IMR-90 (cell line): ENCODE measurements at places on chromosomes 11 and 22. TPM values are rescaled to one million over a fixed set of nuclear protein-coding genes. Genes with fewer than 3 reads are reported as not detected.

GRCh38 chr11:109302591-109303334 is 119.2 kb upstream of the C11orf87 start:
- no peak for DNase-seq

DNA sequence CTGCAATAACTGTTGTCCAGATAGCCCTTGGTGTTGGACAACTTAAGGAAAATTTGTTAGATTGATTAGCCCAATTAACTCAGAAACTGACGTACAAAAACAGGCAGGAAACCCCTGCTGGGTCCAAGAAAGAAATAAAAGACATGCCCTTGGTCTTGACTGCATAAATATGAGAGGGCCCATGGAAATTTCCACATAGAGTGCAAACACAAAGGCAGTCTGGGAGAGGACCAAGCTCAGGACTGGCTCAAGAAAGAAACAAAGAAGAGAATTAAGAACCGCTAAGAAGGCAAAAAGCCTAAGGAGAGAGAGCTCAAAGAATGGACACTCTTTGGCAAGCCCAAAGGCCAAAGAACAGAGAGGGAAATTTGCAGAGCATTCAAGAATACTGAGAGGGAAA is 1243.9 kb downstream of the LRRC4C start:
- DNase-seq: no peak

DNA sequence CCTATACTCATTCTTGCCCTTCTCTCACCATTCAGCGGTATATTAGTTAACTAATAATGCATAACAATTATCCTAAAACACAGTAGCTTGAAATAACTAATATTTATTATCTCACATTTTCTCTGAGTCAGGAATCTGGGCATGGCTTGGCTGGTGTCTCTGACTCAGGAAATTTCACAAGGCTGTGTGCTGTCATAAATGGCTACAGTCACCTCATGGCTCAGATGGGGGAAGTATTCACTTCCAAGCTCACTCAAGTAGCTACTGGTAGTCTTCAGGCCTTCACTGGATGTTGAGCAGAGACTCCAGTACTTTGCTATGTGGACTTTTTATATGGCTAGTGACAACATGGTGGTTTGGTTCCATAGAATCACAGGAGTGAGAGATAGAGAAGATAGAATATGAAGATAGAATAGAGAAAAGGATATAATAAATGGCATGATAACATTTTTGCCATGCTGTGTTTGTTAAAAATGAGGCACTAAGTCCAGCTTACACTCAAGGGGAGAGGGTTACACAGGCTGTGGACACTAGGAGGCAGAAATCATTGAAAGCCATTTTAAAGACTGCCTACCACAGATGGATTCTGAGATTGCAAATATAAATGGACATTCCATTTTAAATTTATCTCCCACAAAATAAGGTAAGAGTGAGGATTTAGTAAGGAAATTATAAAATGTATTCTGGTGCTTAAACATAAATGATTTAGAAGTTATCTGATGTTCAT is 997.8 kb upstream of the CHORDC1 start:
- DNase-seq: peak; percentile 42

Gene C11orf16
- not detected in 2 replicates for total RNA-seq

DNA sequence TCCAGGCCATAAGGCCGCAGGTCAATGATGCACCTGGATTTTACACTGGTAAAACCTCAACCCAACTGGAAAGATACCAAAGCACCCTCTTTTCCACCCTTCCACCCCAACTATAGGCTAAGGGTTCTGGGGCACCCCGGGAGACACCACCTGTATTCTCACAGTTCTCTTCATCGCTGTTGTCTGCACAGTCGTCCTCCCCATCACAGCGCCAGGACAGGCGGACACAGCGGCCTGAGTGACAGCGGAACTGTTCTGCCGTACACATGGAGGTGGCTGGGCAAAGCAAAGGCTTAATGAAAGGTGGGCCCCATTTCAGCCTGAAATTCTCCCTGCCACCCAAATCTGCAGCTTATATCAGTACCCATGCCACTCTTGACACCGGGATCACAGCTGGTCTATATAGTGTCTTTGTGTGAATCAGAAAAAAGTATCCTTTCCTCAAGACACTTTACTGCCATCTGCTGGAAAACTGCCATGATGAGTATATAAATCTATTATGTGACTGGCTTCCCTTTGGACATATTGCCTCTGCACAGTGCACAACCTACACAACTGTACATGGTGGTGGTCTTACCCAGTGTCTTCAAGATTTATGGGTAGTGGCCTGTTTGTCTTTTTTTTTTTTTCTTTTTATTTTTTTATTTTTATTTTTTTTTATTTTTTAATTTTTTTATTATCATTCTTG is 21.5 kb downstream of the LRP4 start:
- DNase-seq: peak; percentile 37

Gene SHISA8
- not detected in 2 replicates for total RNA-seq

- DNase-seq: no peak
Observed at GRCh38 chr22:17684245-17684644, 45.7 kb downstream of the BCL2L13 start.

DNA sequence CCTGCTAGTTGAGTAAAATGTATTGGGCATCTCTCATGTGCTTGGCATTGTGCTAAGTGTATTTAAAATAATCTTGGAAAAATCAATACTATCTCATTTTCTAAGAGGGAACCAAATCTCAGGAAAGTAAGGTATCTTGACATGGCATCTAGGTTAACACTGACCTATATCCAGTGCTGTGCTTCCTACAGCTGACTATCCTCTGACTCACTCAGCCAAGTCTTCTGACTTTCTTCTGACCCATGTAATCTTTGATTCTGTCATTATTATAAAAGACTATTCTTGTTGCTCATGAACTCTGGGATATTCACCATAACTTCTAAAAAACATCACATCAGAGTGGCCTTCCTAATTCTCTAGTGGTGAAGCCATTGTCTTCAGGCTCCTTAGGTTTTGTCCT is 304.1 kb upstream of the TENM4 start:
- DNase-seq: no peak

Gene GRIA4
- 0.36 and 0.56 TPM in 2 replicates for total RNA-seq

GRCh38 chr11:134224710-134225664 is 516 bp downstream of the VPS26B start:
- peak; percentile 7 for DNase-seq

DNA sequence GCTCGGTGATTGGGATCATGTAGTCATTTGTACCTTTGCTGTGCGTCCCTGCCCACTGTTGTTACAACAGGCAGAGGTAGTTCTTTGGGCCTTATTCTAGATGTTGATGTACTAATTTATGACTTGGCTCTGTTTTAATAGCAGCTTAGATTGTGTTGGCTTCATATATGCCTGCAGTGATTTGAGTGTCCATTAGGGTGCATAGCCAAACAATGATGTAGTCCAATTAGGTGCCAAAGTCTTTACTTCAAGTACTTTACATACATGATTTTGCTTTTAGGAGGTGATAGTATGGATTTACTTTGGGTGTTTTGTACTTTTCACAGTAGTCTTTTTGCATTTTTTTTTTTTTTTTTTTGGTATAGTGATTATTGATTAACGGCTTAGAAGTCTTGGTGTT is 46.4 kb downstream of the PPP6R3 start:
- DNase-seq: no peak

Gene CENPM
- total RNA-seq: 14.7 and 18.1 TPM in 2 replicates

GRCh38 chr11:8063324-8063723 is 17.7 kb upstream of the TUB start:
- peak; percentile 72 for DNase-seq

- no peak for DNase-seq
Observed at GRCh38 chr22:26712158-26712557, 54.8 kb downstream of the MIAT start.

- no peak for DNase-seq
Observed at GRCh38 chr11:130183878-130184610, 24.5 kb downstream of the ST14 start.

Gene MS4A2
- not detected in 2 replicates for total RNA-seq

Gene BEST1
- 0.83 and 0.90 TPM in 2 replicates for total RNA-seq

DNA sequence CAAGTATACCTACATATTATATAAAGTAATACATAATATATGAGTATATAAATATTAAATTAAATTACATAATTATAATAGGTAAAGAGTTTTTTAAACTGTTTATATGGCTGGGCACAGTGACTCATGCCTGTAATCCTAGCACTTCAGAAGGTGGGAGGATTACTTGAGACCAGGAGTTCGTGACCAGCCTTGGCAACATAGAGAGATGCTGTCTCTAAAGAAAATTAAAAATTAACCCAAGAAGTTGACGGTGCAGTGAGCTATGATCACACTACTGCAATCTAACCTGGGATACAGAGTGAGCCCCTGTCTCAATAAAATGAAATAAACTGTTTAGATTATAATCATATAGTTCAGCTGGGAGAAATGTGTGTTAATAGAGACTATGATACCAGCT is 363.0 kb downstream of the DDX10 start:
- no peak for DNase-seq

Gene CNGA4
- under 0.01 TPM in 1 of 2 replicates, not detected in the other for total RNA-seq

Gene GAL3ST1
- not detected in 2 replicates for total RNA-seq

Gene RNF214
- 7.5 and 7.9 TPM in 2 replicates for total RNA-seq

Gene OR4C15
- total RNA-seq: not detected in 2 replicates

- no peak for DNase-seq
Observed at GRCh38 chr11:6652182-6652581, 3.4 kb downstream of the DCHS1 start.

- peak; percentile 20 for DNase-seq
Observed at GRCh38 chr11:61418136-61418535, 11.6 kb downstream of the CPSF7 start.

DNA sequence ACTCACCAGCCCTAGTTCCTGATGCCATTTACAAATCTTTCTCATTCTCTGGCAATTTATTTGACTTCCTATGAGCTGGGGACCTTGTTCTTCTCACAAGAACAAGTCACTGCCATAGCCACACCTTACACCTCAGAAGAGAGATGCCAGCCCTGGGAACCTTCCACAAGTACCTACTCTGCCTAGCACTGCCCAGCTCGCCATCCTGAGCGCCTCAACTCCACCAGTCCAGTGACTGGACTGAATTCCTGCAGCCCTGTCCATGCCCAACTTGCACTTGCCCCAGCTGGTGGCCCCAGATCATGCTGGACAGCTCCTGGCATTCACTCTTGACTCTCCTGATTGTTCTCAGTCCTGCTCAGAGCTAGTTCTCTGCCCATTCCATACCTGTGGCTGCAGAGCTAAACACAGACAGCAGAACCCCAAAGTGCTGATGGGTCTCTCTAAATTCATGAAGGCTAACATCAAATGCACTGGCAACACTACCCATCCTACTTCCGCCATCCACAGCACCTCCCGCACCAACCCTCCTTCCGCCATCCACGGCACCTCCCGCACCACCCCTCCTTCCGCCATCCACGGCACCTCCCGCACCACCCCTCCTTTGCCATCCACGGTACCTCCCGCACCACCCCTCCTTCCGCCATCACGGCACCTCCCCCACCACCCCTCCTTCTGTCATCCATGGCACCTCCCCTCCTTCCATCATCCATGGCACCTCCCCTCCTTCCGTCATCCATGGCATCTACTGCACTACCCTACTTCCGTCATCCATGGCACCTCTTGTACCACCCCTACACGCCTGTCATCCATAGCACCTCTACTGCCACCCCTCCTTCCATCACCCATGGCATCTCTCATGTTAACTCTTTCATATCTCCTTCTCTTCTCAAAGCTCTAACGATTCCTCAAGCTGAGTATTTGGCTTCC is 23.6 kb upstream of the SLC25A1 start:
- no peak for DNase-seq

Gene SCUBE2
- total RNA-seq: 0.56 and 0.72 TPM in 2 replicates

DNA sequence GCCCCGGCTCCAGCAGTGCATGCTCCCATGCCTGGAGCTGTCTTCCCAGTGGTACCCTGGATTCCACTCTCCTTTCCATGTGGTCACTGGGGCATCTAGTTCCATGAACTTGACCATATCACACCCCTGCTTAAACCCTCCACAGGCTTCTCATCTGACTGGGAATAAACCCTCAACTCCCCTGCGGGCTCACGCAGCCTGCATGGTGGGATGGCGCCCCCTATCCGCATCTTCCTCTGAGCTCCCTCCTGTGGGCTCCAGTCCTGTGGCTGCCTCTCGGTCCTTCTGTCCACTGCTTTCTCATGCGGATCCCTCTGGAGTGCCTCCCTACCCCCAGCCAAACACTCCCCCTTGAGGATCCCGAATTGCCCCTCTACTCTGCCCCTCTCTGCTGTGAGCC is 41.4 kb upstream of the TTLL12 start:
- peak; percentile 10 for DNase-seq

DNA sequence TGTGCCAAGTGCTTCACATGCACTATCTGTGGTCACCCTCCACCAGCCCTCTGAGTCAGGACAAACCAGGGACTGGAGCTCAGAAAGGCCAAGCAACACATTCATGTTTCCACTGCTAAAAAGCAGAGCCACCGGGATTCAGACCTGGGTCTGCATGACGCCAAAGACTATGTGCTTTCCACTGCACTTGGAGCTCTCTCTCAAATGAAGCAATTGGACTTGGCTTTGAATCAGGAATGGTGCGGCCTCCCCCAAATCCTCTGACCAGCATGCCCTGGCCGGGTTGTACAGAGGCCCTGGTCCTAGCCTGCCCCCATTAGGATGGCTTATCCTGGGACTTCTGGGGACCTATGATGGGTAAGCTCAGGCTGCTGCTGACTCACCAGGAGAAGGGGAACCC is 80.7 kb downstream of the PKNOX2 start:
- DNase-seq: peak; percentile 4

DNA sequence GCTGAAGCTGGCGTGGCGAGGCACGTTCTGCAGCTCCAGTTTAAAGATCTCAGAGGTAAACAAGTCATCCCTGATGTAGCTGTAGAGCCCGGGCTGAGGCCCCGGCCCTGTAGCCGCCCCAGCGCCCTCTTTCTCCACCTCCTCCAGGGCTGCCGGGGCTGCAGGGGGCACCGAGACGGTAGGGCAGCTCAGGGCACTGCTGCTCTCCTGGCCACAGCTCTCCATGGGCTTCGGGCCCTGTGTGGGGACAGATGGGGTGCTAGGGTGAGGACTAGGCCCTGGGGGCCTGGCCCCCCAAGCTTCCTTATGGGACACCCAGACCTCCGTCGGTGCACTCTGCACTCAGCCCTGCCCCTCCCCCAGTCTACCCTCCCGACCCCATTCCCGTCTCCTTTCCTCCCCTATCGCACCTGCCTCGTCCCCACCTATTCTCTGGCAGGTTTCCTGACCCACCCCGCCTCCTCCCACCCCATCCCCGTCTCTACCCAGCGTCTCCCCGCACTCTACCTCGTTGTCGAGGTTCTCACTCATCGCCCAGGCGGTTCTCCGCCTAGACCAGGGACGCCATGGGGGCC is 559 bp downstream of the RANBP1 start:
- no peak for DNase-seq

GRCh38 chr11:57244911-57245310 is 7.9 kb upstream of the APLNR start:
- no peak for DNase-seq

DNA sequence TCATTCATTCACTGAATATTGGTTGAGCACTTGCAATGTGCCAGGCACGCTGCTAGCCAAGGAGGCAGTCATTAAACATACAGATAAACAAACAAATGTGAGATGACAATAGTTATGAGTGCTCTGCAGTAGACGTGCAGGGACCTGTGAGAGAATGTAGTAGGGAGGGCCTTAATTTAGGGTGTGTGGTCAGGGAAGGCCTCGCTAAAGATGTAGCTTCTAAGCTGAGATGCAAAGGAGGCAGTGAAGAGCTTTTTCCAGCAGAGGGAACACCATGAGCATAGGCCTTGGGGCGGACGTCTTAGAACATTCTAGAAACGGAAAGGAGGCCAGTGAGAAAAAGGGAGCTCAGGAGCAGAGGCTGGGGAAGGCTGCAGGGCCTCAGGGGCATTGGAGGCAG is 789 bp upstream of the NCF4 start:
- DNase-seq: no peak

GRCh38 chr11:120044011-120044675 is 93.8 kb downstream of the TRIM29 start:
- DNase-seq: no peak

Gene CSF2RB
- not detected in 2 replicates for total RNA-seq
